ENCODE measurements at places on chromosomes 2 and 18.

DNA sequence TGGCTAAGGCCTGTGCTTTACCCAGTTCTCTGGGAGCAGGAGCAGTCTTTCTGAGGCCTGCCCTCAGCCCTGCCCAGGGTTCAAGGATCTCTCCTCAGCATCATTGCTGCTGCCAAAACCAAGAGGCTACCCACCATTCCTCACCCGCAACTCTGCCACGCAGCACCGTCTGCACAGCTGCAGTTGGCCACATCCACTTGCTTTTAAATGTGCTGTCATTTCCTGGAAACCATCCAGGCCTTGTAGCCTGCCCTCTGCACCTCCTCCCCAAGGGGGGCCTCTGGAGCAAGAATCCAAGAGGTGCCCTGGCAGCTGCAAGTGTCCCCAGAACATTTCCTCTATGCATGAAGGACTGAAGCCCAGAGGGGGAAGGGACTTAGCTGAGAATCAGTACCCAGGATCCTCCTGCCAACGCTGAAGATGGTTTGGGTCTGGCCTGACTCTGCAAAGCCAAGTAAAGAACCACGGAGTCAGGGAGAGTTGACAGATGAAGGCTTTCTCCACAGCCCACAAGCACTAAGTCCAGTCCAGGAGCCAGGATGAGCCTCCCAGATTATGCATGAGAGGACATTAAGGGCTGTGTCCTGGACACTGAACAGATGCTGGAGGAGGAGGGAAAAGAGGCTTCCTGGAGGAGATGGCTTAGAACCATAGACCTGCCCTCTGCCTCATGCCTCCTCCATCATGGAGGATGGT is 14.9 kb downstream of the EMX1 start:
- DNase-seq: no peak

GRCh38 chr2:101396316-101396717 is 9.0 kb upstream of the CREG2 start:
- peak; percentile 80 for DNase-seq

DNA sequence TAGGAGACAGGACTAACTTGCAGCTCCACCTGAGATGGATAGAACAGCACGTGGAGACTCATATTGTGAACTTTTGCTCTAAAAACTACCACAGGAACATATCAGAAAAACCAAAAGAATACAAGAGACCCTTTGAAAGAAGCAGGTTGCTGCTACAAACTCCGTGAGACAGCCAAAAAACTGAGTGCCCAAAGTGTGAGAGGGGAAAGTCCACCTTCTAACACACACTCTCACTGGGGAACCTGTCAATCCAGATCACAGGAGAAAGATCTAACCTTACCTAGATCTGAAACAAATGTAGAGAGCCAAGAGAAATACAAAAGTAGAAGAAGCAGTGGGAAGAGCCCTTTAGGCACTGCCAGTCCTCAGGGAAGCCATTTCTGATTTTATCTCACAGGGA is 46.3 kb upstream of the SPOPL start:
- DNase-seq: no peak

GRCh38 chr2:97706708-97707345 is 6.5 kb upstream of the ZAP70 start:
- no peak for DNase-seq

DNA sequence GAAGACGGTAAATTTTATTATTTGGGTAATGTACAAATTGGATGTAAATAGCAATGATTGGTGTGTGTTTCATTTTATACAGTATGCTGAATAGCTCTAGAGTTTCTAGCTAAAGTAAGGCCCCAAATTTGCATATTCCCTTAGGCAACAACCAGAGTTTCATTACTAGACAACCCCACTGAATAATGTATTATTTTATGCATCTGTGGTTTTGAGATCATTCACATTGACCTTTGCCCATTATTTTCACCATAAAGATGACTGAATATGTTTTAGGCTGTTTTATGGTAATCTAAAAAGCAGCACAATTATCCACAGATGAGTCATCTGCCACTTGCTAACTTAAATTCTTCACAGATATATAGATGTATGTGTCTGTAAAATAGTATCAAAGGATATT is 44.5 kb upstream of the C2orf74 start:
- DNase-seq: peak; percentile 26

DNA sequence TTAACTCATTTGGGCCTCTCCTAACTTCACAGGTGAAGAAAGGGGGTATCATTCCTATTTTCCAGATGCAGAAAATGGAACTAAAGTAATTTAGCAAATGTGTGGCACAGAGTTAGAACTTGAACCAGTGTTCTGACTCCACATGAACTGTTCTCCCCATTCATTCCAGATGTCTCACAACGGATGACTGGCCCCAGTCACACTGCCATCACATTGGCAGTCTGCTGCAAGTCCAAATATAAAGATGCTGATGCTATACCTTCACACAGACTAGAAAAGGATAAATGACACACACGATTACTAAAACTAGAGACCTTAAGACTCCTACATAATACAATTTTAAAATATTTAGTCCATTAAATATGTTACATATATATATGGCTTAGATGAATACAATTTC is 195.7 kb downstream of the NBAS start:
- no peak for DNase-seq

DNA sequence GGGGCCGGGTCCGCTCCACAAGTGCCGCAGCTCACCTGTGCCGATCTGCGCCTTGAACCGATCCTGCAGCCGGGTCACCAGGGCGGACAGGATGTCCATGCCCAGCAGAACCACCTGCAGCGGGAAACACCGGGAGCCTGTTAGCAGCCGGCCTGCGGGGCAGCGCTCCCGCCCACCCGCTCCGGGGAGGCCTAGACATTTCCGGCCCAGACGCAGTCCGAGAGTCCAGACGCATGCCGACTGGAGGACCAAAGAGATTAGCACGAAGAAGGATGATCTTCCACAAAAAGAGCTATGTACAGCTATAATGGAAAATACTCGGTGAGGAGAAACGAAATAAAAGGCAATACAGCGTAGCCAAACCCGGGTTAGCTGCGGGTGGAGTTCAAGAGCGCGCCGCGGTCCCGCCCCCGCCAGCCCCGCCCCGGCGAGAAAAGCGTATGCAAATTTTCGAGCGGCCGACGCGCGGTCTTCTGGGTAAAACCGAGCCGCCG is 421 bp upstream of the RNU4ATAC start:
- DNase-seq: peak; percentile 11

DNA sequence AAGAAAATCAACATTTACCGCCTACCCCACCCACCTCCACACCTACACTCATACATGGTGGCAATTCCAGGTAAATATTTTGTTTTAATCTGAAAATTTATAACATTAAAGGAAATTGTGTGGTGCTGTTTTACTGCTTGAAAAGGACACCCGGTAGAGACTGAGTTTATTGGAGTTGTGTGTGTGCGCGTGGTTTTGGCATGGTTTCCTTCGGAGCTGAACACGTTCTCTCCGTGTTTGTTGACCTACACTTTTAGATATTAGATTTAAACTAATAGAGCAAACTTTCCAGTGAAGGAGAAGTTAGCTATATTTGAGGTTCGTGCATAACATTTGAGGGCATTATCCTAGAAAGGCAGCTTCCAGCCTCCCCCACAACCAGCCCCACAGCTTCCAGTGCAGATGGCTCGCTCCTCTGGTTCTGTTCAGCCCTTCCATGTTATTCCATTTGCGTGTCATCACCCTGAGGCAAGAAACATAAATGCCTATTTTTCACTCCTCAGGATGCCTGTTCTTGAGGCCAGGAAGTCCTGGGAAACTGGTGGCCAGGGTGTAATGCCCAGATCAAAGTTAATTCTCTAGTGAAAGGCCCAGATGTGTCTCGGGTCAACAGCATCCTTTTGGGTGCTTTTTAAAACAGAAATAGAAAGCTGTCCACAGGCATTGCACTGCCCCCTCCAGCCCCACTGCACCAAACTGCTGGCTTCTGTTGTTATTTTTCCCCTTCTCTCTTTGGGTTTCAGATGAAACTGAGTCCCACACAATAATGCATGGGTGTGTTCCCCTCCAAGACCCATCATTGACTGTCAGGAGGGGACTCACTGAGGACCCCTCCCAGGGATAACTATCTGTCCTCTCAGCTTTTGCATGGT is 190.2 kb downstream of the SETBP1 start:
- DNase-seq: no peak
